ENCODE measurements at places on chromosomes 7 and 10.

DNA sequence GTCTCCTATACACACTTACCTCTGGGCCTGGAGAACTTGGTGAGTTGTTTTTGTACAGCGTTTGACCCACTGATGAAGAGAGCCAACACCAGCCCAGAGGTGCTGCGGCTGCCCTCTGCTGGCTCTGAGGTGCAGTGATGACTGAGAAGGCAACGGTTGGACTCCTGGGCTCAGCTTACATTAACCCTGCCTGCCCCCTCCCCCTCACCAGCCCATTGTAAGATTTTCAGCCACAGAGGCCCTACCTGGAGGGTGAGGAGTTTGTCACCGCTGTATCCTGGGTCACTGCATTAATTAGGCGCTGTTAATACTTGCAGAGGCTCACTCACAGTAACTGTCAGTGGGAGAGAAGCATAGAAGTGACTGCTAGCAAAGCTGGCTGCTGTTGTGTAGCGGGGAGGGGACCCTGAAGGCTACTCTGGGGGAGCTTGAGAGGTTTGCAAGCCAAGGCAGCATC lies 19.0 kb upstream of the ANKRD2 start:
- peak; percentile 43 for DNase-seq

DNA sequence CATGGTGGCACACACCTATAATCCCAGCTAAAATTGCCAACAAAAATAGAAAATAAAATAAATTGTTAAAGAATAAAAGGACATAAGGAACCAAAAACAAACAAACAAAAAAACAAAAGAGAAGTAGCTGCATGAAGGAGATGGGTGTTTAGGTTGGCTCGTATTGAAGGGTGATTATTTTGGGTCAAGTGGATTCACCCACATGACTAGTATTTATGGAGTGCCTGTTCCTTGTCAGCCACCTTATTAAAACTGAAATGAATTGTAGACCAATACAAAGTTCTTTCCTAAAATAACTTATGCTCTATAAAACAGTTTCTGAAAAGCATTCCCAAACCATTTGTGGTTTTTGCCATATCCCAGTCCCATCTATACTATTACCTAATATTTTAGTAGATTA lies 138.7 kb downstream of the BTAF1 start:
- DNase-seq, result no peak

- no peak for DNase-seq
These were observed 48.3 kb downstream of the BUB3 start for GRCh38 chr10:123202506-123202905.

DNA sequence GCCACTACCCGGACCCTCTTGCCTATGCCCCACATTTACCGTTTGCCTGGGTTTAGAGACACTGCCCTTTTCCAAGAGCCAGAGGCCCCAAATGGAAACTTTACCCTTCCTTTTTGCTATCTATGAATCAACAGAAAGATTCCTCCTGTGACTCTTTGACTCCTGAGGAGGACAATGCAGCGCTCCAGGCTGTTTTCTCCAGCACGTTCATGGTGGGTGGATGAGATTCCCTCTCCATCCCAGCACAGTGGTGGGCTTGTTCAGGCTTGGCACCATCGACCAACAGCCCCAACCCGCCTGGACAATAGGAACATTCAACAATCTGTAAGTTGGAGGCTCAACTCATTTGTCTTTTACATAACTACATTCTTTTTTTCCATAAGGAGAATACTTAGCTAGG lies 55.9 kb downstream of the DLD start:
- no peak for DNase-seq
